ENCODE measurements at places on chromosomes 3 and 15.

DNA sequence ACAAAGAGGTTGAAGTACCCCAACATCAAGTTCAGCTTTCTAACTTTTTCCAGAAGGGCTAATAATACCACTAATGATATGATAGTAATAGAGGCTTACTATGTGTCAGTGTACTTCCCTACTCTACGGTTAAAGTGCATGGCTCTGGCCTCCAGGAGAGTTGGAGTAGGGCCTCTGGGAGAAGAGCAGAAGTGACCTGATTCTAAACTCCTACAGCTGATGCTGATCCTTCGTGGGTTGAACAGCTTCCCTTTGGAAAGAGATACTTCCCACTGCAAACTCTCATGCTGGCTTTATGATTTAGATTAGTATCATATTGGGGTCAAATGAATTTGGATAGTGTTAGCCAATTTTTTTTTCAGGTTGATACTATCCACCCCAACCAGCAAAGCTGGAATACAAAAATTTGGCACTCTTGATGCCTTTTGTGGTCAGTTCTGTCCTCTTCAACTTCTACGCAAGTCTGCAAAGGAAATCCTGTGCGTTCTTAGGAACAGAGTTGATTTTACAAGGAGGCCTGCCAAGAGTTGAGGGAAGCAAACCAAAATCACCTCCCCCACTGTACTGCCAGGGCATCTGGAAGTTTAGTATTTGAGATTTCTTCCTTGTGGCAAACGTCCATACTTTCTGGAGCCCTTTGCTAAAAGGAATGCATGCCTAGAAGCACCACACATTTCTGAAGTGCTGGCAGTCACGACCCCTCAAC is 17.8 kb downstream of the TMEM212 start:
- DNase-seq, result no peak

- DNase-seq, result no peak
Observed at GRCh38 chr3:175270866-175271265, 411.7 kb downstream of the NAALADL2 start.

DNA sequence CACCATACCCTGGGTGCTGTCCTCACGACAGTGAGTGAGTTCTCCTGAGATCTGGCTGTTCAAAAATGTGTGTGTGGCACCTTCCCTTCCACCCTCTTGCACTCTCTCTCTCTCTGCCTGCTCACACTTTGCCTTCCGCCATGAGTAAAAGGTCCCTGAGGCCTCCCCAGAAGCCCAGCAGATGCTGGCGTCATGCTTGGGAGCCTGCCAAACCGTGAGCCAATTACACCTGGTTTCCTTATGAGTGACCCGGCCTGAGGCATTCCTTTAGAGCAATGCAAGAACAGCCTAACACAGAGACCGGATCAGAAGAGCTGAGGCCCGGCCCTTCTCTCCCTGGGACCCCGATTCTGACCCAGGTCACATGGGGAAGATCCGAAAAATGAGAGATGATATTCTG is 15.4 kb downstream of the TMEM44 start:
- DNase-seq, result no peak

DNA sequence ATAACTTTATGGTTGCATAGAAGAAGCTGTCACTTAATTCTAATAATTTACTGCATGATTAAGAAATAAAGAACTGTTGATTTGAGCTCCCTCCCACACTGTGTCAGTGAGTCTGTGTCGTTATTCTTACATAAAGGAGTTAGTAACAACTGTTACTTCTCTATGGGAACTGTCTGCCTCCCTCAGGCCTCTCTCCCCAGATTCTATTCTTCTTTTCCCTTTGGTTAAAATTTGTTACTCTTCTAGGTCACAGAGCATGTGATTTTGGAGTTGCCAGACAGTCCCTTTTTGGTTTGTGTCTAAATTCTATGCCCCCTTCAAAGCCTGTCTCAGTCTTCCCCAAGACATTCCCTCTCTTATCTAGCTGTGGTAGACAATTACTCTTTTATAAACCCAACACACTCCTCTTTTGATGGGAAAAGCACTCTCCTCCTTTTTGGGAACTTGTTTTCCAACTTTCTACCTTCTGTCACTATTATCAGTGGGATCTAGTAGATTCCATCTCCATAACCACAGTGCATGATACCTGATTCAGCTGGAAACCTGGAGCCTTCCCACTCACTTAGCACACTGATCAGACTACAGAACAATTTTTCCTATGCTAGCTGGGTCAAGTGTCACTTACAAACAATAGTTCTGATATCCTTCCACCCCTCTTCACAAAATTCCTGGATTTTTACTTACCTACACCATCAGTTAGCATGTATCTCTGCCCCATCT is 422.1 kb upstream of the TGFBR2 start:
- no peak for DNase-seq

DNA sequence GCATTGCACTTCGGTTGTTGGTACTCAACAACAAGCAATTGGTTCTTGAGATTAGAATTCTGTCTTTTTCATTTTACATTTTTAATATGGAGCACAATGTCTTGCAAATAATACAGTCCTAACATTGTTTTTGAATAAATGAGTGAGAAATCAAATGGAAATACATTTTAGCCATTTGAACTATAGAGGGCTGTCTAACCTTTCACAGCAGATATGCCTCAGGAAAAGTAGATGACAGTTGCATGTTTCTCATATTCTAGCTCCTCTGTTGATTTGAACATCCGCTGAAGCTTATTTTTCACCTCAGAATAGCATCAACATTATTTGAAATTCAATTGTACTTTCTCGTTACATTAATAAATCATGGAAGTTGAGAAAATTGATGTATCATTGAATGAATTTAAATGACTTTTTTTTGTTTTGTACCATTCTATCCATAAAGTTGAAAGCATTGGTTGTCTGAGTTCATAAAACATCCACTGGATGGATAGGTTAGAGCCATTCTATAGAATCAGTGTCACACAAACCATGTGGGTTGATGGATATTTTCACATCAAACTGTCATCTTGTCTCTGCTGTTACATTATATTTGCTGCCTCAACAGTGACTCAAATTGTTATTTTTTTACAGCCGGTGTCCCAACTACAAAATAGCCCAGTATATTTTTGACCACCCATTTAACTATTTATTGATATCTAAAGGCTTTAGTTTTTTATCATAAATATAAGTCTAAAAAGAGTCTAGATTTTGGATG is 928.3 kb downstream of the NSUN3 start:
- no peak for DNase-seq

DNA sequence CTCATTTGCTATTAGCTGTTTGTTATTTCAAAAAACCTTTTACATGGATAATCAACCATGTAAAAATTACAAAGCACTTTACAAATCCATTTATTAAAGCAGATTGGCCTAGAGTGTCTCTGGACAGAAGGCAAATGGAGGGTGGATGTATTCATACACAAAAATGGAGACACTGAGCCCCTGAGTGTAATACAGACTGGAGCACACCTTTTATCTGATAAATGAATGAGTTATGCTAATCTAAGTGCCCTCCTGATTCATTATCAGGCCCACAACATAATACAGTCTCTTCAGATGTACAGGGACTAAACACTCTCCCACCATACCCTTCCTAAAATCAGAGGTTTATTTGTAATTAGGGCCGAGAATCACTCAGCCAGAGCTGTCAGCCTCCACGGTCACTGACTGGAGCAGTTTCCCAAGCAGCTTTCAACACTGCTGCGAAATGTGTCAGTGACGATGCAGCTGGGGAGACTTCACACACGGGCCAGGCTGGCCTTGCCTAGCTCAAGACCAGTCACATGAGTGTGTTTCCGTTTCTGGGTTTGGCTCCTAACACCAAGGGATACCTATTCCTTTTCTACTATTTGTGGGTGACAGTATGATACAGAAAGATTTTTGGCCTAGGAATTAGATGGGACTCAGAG is 271.8 kb downstream of the ZIC1 start:
- DNase-seq, result no peak

DNA sequence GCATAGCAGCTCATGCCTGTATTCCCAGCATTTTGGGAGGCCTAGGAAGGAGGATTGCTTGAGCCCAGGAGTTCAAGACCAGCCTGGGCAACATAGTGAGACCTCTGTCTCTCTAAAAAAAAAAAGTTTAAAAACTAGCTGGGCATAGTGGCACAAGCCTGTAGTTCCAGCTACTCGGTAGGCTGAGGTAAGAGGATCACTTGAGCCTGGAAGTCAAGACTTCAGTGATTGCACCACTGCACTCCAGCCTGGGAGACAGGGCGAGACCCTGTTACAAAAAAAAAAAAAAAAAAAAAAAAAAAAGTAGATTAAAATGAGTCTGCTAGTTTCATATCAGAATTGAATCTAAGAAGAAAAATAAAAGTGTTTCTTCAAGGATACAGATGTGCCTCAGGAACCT is 32.4 kb upstream of the ANPEP start:
- no peak for DNase-seq

GRCh38 chr3:72816862-72817355 is 31.3 kb downstream of the SHQ1 start:
- DNase-seq, result no peak

DNA sequence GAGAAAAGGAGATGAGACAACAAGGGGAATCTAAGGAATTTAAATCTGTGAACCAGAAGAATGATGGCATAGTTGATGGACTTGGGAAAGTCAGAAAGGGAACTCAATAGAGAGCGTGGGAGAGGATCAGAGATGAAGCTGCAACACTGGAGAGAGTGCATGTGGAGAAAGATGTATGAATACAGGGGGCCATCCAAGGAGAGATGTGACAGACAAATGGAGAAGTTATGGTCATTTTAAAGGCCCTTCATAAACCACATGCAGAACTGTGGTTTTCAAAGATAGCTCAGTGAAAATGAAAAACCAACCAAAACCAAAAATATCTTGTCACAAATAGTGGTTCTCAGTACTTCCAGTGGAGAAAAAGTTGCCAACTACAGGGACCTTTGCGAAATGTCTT is 265.2 kb downstream of the SUCLG2 start:
- no peak for DNase-seq

Data from NCI-H2081 (cell line).